ENCODE measurements at places on chromosomes 1 and 21.

DNA sequence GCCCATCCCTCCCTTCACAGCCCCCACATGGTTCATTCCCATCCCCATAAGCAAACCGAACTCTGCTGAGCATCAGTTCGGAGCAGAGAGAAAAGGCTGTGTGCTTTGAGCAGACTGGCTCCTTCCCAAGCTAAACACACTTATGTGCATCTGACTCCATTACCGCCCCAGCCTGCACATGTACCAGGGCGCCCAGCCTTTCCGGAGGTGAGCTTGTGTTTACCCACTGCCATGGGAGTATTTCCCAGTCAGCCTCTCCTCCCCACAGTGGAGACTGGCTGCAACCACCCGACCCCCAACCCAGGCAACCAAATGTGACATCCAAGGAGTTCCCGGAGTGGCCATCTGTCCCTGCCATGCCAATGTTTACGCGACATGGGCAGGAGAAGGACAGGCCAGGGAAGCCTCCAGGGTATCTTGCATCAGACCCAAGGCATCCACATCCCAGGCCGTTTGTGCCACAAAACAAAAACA, 9.4 kb downstream of the TIAM1 start:
- no peak for DNase-seq

DNA sequence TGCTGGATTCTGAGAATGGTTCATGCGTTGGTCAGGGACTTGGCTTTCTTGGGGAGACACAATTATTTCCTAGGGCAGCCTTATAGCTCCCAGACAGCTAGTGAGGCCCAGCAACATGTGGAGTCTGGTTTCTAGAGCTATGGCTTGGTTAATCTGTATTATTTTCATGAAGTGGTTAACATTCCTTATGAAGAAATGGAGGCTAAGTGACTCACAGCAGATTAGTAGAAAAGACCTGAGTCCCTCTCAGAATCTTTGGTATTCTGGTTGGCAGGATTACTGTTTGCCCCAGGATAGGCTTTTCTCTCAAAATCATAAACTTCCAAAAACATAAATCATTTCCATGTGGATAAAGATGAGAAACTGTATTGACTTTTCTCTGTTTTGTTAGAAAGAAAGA, 42.3 kb downstream of the DUSP10 start:
- DNase-seq: no peak

GRCh38 chr1:111476761-111477309, 3.1 kb downstream of the C1orf162 start:
- no peak for DNase-seq

- no peak for DNase-seq
Measured at GRCh38 chr1:221743416-221744208, 1.7 kb upstream of the DUSP10 start.

DNA sequence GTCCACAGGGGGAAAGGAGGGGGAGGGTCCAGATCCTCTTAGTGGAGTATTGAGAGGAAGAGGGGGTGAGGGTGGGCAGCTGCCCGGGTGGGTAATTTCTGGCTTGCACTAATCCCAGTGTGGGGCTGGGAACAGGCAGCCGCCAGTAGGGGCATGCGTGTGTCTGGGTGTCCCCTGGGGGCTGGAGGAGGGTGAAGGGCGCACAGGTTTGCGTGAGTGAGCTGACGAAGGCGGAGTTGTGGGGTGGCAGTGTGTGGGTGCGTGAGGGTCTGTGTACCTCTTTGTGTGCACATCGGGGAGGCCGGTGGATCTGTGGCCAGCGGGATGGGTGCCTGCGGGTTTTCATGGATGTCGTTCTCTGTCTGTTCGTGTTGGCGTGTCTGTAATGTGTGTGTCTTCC, 97.3 kb downstream of the PAX7 start:
- DNase-seq: no peak

GRCh38 chr1:53432611-53433010, 26.6 kb upstream of the DMRTB1 start:
- no peak for DNase-seq

DNA sequence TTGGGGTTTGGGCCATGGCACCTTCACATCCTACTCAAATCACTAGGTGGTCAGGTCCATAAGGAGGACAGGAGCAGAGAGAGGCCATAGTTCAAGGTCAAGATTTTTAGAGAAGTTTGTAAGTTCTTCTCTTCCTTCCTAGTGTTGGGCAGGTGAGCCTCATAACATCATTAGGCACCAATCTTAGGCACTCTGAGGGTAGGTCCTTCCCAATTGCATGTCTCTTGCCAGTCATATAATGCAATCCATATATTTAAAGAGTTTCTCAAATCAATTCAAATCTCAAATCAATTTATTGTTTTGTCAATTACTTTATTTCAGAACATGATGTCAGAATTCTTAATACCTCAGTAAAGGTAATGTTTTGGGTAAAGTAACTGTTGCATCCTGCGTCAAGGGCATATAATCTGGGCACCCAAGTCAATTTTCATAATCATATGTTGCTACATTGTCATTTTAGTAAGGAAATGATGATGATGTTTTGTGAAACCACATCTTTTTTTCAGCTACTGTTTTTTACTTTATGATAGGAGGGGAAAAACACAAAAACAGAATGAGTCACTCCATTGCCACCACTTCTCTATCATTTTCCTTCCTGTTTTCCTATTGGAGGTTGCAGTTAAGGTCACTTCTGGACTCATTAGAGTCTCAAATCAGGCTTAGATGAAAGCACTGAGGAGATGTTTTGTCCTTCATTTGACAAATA, 122.7 kb downstream of the UCHL5 start:
- DNase-seq: no peak

DNA sequence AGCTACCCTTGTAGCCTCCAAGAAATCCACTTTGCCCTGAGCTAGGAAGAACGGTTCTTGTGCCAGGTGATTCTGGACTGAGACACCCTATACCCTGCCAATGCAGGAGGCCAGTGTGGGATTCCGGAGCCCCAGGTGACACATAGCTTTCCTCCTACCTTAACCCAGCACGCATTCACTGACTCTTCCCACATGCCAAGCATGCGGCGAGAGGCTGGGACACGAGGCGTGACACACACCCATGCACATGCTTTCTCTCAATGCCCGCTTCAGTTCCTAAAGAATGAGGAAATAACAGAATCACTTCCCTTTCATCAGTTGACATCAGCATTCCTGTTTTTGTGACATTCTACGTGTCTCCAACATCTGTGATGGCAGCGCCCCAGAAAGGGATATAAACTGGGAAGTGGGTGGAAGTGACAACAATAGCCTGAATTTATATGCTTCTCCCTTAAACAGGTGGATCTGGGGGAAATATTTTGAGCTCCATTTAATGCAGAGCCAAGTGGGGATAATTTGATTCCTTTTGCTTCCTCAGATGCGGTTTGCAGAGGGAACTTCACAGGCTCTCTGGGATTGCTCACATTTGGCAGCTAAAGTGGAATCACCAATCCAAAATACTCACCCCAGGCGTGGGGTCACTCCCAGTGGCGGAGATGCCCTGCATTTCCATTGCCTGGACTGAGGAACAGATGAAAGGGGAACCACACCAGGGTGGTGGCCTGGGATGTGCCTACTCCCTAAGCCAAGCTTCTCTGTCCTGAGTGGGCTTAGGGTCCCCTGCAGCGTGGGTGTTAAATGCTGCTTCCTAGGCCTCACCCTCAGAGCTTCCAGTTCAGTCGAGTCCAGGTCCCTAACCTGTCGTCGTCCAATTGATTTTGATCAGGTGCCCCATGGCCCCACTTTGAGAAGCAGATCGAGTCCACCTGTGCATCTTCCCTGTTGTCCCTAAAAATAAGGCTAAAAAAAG, 445.1 kb downstream of the SIPA1L2 start:
- no peak for DNase-seq

- no peak for DNase-seq
Measured at GRCh38 chr1:28436211-28436769, 66.8 kb downstream of the PHACTR4 start.

DNA sequence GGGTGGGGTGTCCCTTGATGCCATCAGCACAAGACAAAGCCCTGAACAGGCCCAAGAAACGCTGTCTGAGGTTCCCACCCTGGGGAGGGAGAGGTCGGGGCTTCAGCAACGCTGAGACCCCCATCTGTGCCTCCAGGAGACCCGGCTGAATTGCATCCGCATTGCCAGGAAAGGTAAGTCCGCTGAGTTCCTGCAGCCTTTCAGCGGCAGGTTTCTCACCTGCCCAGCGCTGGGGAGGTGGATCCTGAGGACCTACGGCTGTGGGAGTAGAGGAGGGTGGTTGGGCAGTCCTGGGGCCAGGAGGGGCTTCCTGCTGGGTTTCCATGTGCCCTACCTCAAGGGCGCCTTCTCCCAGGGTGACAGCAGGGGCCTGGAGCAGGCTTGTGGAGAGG, 47.5 kb downstream of the PTPRU start:
- no peak for DNase-seq

- no peak for DNase-seq
Measured at GRCh38 chr1:204426035-204426436, 14.4 kb upstream of the PPP1R15B start.

- DNase-seq: no peak
Measured at GRCh38 chr1:39407510-39407895, 83.9 kb upstream of the BMP8A start.

- DNase-seq: no peak
Measured at GRCh38 chr21:43866659-43867331, 1.8 kb downstream of the AGPAT3 start.

- DNase-seq: no peak
Measured at GRCh38 chr21:34574601-34575529, 40.0 kb downstream of the RCAN1 start.

DNA sequence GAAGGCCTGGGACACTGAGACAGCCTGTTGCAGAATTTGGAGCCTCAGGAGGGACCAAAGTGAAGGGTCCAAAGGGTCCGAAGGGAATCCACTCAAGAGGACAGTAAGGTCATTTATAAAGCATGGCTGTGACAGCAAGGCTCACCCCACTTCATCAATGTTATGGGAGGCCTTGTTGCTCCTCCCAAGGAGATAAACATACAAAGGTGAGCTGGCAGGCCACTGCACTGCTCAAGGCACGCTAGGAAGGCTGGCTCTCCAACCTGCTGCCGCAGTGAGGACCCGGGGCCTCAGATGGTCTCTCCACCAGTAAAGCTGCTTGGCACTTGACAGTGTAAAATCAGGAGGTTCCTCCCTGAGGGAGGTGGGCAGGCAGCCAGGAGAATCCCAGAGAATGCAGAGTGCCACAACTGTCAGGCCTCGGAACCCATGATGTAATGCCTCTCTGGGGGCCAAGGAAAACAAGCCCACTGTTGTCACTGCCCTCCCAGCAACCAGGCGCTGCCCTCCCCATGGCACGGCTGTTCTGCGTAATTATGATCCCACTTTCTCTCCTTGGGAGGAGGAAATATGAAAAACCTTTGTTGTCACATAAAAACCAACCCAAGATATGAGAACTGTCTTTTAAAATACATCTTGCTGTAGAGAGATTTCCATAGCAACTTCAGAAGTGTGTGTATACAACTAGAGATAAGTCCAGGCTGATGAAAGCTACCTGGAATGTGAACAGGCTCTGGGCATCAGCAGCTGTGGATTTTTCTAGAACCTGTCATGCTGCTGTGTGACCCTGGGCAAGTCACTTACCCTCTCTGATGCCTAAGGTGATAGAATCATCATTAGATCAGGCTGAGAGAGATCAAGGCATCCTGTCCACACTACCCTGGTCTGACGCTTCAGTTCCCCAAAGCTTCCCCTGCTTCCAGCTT, 102.5 kb downstream of the KCNN3 start:
- no peak for DNase-seq

DNA sequence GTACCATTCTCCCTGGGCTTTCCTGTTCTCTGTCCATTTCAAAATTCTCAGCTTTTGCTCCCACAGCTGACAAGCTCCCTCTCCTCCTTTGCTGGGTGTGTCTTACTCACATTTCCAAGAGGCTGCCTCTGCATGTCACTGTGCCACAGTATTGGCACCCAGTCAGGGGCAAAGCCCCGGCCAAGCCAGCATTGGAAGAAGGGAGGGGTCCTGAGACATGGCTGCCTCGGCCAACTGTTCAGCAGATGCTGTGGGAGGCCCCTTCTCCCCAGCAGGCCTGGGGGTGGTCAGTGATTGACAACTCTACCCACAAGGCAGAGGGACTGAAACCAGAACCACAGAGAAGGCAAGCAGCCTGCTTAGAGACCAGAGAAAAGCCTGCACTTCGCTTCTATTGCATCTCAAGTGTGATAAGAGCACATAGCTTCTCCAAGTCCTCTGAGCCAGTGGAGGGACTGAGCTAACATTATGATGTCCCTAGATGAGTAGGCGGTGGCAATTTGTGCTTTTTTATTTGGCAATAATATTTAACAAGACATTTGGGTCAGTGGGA, 294.1 kb downstream of the SIPA1L2 start:
- no peak for DNase-seq

DNA sequence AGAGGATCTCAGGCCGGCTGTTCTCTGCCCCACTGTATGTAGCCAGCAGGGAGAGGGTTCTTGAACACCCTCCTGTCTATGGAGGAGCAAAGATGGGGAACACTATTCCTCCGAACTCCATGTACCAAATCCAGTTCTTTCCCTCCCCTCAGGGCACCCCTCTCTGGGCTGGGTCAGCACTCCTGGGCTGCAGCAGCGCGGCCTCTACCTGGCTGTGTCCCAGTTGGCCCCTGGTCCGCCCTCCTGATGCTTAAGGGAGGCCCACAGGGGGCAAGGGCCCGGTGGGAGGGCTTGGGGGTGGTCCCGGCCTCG, 471 bp upstream of the ADPRS start:
- DNase-seq: no peak

DNA sequence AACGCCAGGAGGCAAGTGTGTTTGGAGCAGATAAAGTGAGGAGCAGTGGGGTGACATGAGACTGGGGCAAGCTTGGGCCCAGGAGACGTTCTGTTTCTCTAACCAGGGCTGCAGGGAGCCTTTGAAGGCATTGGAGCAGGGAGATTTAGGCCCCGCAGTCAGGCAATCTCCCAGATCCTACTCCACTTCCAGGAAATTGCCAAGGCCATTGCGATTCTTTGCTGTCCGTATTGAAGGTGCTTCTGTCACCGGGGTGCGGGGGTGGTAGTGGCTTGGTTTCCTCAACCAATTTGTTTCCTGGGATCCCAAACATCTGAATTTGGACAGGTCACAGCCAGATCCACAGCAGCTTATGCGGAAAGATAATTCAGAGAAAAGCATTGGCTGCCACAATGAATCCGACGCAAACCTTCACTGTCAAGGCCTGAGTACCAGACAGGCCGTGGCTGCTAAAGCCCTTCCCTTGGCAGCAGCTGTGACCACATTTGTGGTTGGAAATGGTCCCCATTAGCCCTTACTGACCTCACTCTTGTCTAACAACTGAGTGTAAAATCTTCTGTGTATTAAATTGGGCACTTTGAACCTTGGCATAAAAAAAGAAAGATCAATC, 385.6 kb downstream of the PTPRU start:
- no peak for DNase-seq

DNA sequence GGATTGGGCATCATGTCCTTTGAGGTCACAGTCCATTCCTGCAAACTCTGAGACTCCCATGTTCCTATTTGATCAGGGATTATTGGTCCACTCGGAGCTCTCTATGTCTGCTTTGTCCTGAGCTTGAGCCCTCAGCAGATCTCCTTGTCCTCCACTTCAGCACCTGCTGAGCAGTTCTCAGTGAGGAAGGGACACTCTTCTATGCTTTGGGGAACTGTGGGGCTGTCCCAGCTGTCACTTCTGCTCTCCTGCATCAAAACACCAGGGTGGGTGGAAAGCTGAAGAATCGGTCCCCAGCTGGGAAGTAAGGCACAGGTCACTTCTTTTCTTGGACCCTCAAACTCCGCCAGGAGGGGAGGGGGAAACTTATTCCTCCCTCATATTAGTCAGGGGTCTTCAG, 99.5 kb downstream of the PCP4 start:
- no peak for DNase-seq

- no peak for DNase-seq
Measured at GRCh38 chr1:111965781-111966443, 23.6 kb downstream of the KCND3 start.

All from brain pericyte (primary cell).